Right lobe of liver (tissue), 6 donors: ENCODE measurements at places on chromosomes 1 and 21. TPM values are rescaled to one million over a fixed set of nuclear protein-coding genes. Genes with fewer than 3 reads are reported as not detected.

The CFHR4 gene
- 54.1 TPM for total RNA-seq

The CD1E gene
- not detected for total RNA-seq

The OTUD3 gene
- total RNA-seq: 2.2 TPM

The IFNLR1 gene
- 5.5 TPM for total RNA-seq

The KMO gene
- total RNA-seq: 57.3 TPM

The RNU1-4 gene
- under 0.01 TPM for total RNA-seq

The CAPN8 gene
- not detected for total RNA-seq

The IL22RA1 gene
- 1.8 TPM for total RNA-seq

The PDC gene
- total RNA-seq: not detected

The KRTAP6-1 gene
- not detected for total RNA-seq
